ENCODE measurements at places on chromosomes 4 and X.

DNA sequence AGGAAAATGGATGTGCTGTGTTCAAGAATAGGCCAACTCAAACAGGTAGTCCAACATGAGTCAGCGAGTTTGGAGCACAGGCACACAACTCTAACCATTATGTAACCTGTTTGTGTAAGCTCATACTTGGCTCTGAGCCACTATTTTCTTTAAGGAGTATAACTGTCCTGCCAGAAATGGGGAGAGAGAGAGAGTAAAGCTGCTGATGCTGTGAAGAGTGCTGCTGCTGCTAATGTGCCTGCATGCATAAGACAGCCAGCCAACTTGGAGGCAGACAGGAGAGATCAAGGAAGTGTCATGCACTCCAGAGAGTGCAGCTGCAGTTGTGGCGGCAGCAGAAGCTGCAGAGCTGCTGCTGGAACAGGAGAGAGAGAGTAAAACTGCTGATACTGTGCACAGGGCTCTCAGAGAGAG is 11.7 kb upstream of the STATH start:
- peak; percentile 37 for DNase-seq

DNA sequence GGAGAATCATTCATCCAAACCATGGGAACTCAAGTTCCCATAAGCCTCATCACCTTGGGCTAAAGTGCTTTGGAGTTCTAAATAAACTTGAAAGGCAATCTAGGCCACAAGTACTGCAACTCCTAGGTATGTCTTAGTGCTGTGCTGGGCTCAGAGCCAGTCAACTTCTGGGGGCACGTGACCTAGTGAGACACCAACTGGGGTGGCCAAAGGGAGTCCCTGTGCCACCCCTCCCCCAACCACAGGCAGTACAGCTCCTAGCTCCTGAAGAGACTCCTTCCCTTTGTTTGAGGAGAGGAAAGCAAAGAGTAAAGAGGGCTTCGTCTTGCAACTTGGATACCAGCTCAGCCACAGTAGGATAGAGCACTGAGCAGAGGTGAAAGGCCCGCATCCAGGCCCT is 154.2 kb upstream of the IL1RAPL2 start:
- DNase-seq, result no peak

DNA sequence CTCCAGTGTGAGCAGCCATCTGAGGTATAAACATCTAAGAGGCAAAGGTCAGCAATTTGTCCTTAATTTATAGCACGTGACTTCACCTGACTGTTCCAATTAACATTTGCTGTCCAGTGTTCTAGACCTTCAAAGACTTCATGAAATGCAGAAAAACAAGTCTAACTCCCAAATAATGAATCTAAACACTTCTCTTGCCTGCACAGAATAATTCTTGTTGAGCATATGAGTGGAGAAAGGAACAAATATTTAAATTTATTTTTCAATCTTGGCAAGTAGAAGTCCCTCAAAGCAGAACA is 12.0 kb downstream of the RFC1 start:
- no peak for DNase-seq

- no peak for DNase-seq
Observed at GRCh38 chr4:153616006-153616555, 68.0 kb upstream of the TLR2 start.

- no peak for DNase-seq
Observed at GRCh38 chr4:85557016-85557901, 82.3 kb downstream of the ARHGAP24 start.

GRCh38 chr4:24650849-24651640 is 66.7 kb upstream of the DHX15 start:
- no peak for DNase-seq

DNA sequence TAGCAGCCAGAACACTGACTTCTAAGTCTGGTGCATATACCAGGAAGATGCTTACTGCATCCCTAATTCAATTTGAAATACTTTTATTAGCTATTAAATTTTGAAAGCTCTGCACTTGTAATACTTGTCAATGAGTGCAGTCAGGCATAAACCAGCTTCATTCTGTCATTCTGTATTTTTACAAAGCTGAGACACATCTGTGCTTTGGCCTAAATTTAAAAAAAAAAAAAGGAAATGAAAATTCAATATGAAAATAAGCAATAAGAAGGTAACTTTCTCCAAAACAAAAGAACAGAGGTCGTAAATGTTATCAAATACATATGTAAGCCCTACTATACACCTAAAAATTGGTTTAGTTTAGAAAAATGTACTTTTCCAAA is 7.0 kb downstream of the SMIM14 start:
- DNase-seq, result no peak

GRCh38 chrX:67724359-67725110 is 180.7 kb downstream of the AR start:
- no peak for DNase-seq

Data from NCI-H524 (cell line).